ENCODE measurements at places on chromosomes 13 and 19.

DNA sequence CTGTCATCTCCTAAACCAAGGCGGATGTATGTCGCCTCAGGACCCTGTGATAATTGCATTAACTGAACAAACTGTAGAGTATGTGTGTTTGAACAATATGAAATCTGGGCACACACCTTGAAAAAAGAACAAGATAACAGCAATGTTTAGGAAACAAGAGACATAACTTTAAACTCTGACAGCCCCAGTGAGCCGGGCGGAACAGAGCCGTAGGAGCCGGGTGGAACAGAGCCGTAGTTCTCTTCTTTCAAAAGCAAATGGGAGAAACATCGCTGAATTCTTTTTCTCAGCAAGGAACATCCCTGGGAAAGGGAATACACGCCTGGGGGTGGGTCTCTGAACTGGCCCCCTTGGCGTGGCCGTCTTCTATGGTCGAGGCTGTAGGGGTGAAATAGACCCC is 31.8 kb upstream of the ZNF675 start:
- no peak for DNase-seq

DNA sequence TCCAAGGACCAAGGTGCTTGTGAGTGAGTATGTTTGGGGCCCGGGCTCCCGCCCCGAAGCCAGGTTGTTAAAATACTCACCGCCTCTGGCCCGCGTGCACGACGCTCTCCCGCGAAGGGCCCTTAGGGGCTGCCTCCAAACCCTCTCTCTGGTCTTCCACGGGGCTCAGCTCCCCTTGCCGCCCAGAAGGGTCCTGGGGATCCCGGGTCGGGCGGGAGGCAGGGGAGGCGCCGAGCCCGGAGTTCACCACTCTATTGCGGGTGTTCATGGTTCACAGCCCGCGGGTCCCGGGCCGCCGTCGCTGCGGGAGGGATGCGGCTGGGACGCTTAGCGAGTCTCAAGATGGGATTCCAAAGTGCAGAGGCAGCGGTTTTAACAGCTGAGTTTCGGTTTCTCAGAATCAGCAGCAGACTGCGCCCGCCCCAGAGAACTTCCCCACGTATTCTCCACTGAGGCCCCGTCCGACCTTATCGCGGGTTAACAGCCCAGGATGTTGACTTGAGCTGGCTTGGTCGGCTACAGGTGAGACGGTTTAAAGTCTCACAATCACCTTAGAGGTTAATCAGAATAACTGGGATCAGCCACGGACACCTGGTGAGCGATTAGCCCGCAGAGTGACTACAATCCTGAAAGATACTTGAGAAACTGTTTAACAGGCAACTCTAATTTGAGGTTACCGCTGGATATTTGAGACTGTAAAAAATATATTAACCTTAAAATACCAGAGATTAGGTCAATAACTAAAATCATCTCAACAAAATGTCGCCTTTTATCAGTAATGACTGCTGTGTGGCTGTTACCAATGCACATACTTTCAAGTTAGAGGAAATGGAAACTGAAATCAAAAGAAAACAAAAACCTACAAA is at the start of gene EPSTI1:
Gene EPSTI1 (minus strand): TSS at position 344 of the 866 bp plus-strand sequence. CDS start 76 bp downstream, at position 268.
- DNase-seq, result peak; percentile 68

GRCh38 chr13:65456150-65456912 is 1773.8 kb downstream of the PCDH9 start:
- no peak for DNase-seq

DNA sequence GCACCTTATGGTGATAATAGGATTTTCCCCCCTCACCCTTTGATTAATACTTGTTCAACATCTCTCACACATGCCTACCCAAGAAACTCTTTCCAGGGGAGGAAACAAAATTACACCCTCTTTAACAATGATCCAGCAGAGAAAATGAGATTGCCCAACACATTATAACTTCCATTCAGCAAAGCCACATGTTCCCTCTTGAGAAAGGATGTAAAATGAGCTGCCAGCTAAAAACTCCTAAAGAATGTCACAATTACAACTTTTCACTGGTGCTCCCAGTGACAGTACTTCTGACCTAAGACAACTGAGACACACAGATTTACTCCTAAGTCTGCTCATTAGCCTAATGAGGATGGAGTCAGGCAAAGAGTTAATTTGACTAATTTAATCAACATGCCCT is 621.4 kb downstream of the DIAPH3 start:
- DNase-seq, result no peak

DNA sequence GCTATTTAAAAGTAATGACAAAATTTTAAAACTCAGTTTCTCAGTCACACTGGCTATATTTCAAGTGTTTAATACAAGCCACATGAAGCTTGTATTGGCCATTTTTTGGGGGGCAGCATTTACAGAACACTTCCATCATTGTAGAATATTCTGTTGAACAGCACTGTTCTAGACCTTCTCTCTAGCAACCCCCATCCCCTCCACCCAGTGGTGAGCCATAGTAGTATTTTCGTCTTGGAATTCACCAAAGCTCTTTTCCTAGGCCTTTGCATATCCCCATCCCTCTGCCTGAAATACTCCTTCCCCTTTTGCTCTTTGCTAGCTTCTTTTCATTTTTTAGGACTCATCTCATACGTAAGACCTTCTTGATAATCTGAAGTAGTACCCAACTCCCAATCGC is 99.5 kb downstream of the ZC3H13 start:
- no peak for DNase-seq

- DNase-seq, result no peak
Observed at GRCh38 chr13:67469623-67470022, 239.5 kb upstream of the PCDH9 start.

GRCh38 chr13:94351292-94351990 is 128.0 kb downstream of the DCT start:
- DNase-seq, result peak; percentile 96

DNA sequence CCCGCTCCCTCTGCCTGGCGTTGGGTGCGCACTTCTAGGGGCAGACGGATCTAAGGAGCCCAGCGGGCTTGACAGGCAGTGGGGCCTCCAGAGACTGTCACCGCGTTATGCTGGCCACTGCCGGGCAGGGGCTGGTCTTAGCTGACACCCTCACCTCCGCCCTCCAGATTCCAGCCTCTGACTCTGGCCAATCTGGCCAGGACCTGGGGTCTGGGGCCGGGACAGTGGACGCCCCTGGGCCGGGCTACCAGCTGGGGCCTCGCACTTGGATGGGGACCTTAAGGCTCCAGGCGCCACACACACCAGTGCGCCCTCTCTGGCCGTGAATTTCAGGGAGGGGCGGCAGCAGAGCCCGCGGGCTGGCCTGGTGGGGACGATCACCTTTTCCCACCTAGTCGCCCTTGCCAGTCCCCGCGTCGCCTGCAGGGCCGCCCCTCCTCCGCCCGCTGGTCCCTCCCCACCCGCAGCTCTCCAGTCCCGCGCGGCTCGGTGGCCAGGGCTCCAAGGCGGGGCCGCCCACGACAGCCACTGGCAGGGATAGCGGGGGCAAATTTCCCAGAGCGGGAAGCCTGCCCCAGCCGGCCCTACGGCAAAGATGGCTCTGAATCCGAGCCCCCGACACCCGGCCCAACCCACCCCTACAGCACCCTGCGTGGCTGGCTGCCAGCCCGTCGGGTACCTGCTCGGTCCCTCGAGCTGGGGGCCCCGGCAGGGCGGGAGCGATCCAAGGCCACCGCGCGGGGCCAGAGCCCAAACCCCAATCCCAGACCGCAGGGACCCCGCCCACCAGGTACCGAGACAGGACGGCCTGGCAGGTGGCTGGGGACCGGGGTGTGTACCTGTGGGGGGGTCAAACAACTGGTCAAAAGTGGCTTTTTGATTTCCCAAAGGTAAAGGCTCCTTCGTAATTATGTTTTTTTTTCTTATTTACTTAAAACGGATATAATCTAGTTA is 6.1 kb upstream of the ZNF98 start:
- no peak for DNase-seq

DNA sequence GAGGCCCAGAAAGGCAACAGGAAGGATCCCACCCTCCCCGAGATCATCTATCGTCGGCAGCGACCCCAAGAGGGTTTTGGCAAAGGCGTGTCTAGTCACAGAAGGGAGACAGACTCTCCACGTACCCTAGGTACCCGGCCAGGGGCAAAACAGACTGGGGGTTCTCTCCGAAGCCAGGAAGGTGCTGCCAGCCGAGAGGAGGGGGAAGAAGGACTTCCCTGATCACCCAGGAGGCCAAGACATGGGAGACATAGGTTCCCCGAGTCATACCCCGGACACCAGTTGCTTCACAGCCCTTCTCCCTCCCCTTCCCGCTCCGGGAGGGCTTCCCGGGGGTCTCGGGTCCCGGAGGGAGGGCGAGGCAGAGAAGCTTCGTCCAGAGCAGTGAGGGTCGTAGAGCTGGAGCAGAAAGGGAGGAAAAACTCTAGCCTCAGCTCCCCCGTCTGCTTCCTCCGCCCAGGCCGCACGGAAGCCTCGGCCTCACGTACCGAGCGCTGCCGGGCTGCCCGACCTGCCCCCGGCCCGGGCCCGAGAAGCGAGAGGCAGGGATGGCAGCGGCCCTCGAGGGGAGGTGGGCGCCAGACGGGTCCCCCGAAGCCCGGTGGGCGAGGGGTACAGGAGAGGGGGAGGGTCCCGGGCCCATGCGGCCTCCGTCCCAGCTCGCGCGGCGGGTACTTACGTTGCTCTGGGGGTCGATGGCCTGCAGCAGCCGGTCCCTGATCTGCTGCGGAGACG is 644 bp downstream of the MED26 start:
- no peak for DNase-seq

- peak; percentile 82 for DNase-seq
Observed at GRCh38 chr19:48681127-48681470, 8.3 kb upstream of the NTN5 start.

GRCh38 chr19:5172859-5173630 is 167.6 kb downstream of the PTPRS start:
- peak; percentile 98 for DNase-seq

DNA sequence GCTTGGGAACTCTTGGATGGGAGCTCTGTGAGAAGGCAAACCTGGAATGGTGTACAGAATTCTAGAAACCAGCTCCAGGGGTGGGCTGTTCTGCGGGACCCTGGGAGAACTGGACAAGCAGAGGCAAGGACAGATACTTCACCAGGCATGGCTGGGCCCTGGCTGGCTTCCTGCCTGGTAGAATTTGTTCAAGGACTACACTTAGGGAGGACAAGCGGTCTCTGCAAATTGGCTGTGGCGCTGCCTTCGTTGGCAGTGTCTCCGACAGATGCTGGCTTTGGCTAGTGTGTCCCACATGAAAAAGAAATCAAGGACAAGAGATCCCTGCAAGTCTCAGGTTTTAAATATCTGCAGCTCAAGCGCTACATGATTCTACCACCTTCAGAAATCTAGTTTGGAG is 12.4 kb downstream of the CEBPG start:
- no peak for DNase-seq

- DNase-seq, result no peak
Observed at GRCh38 chr13:31444266-31444856, 244.6 kb downstream of the B3GLCT start.

DNA sequence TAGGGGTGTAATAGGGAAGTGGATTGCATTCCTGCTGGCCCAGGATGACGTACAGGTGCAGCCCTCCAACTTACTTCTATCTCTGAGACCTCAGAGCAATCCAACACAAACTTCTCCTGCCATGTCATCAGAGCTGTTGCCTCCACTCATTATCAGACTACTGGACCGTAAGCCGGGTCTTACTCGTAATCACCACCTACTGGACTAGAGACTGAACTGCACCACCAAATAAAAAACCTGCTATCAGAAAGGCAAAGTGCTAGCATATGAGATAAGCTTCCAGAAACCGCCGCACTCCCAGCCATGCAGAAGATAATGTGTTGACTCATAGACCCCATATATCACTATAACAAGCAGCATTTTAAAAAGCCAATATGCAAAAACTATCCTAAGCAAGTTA is 102.0 kb downstream of the SLITRK1 start:
- DNase-seq, result peak; percentile 52

DNA sequence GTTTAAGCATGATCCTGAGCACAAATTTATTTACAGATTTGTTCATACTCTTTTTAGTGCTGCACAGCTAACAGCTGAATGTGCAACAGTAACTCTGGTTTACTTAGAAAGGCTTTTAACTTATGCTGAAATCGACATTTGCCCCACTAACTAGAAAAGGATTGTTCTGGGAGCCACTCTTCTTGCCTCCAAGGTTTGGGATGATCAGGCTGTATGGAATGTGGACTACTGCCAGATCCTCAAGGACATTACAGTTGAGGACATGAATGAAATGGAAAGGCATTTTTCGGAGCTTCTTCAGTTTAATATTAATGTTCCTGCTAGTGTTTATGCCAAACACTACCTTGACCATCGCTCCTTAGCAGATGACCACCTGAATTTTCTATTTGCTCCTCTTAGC is 16.0 kb downstream of the ZNF100 start:
- DNase-seq, result peak; percentile 69

GRCh38 chr13:99051768-99052455 is 74.0 kb upstream of the DOCK9 start:
- no peak for DNase-seq

DNA sequence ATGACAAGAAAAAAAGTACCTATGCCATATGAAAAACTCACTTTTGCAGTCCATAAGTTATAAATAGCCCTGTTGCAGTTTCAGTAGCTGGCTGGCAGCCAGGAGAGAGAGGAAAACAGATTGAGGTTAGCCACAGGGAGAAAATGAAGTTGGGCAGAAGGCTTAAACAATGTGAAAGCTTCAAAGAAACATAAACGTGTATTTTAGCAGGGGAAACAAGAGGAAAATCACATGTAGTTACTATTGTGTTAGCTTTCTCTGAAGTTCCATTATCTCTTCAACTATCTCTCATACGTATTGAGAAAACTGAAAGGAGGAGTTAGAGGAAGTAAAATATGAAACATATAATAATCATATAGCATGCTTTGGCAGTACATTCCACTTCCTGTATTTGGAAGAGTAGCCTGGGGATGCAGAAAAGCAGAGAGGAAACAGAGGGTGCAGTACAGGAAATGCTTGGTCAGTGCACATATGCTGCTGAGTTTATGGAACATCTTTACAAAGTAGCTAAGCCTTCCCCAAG is 1551.1 kb downstream of the EFNB2 start:
- DNase-seq, result no peak

DNA sequence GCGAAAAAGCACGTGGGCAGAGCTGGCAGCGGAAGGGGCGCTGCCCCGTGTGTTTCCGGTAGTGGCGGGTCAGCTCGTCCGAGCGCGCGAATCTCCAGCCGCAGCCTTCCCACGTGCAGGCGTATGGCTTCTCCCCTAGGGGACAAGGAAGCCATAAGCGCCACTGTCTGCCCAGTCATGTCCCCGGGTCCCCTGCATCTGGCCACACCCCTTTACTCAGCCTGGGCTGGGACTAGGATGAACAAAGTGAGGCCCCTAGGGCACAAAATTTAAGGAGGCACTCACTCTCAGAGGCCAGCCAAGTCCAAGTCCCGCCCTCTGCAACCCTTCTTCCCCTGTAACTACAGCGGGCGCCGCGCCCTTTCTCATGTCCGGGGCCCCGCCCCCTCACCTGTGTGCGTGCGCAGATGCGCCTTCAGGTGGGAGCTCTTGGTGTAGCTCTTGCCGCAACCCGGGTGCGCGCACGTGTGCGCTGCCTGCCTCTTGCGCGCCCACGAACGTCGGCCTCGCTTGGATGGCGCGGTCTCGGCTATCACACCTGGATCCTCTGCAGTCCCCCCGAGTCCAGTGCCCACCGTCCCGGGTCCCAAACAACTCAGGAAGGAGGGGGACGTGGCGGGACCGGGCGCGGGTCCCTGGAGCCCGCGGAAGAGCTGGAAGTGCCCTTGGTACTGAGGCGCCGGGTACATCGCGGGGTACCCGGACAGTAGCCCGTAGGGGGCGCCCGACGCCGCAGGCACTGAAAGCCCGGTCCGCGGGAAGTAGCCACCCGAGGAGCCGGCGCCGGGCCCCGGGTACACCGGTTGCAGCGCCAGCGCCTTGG is 1.9 kb downstream of the KLF1 start:
- peak; percentile 46 for DNase-seq

- peak; percentile 57 for DNase-seq
Observed at GRCh38 chr19:56076498-56076897, 44.6 kb downstream of the ZNF787 start.

Data from fibroblast of mammary gland (primary cell).